ENCODE measurements at places on chromosomes 2 and 18.

DNA sequence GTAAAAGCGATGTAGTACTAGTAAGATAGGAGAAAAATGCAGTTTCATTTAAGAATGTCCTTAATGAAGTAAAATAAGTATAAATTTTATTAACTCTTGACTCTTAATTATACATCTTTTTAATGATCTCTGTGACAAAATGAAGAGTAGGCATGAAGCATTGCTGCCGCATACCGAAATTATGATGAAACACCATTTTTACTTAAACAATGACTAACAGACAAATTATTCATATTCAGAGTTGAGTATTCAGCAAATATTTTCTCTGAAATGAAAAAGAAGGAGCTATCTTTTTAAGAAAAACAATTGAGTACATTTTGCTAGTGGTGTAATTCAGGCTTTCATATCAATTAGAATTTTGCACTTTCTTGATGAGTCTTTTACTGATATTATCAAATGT, 150.6 kb upstream of the DOCK10 start:
- no peak for DNase-seq

DNA sequence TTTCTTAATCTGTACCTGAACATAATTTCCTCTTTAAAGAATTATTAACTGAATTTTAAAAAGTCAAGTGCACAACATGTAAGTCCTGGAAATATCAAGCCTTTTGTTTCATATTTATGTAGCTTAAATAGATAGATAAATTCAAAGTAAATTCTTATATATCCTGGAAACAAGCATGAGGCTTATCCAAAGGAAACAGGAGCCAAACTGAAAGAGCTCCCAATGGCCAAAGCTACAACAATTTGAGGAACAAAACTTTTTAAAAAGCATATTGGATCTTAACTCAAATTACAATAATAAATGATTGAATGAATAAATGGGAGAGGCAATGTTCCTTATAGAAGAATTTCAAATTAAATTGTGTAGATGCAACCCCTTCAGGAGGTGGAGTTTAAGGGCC, 679.1 kb downstream of the METTL4 start:
- DNase-seq = no peak

- no peak for DNase-seq
These were observed 97.9 kb downstream of the BAZ2B start for GRCh38 chr2:159518321-159519005.

GRCh38 chr18:38902796-38903195, 1337.2 kb upstream of the CELF4 start:
- no peak for DNase-seq
